ENCODE measurements at places on chromosomes 11 and 22.

DNA sequence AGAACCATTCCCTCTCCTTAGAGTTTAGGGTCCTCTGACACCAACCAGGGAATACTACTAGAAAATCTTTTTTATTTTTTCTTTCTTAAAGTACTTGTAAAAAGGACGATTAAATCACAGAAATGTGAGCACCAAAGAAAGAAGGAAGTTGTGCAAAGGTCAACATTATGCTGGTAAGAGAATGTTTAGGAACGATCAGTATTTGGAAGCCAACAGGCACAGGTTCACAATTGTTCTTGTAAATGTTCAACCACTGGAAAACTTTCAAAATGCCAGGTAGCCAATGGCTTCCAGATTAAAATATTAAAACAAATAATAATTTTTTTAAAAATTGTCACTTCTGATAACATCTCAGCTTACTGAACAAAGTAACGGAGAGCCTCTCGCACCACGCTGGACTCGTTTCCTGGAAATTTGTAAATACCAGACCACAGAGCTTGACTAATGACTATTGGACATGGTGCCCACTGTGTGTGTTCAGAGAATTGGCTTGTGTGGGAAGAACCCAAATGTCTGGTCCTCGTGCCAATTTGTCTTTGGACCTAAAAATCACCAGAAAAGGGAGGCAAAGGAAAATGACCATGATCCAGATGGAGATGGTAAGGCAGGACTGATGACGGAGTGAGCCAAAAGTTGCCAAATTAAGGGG lies 20.8 kb downstream of the COMMD9 start:
- no peak for DNase-seq

GRCh38 chr11:70908223-70908622 lies 344.2 kb downstream of the SHANK2 start:
- DNase-seq = no peak

- no peak for DNase-seq
These were observed 67.9 kb upstream of the GRAMD1B start for GRCh38 chr11:123362186-123362585.

DNA sequence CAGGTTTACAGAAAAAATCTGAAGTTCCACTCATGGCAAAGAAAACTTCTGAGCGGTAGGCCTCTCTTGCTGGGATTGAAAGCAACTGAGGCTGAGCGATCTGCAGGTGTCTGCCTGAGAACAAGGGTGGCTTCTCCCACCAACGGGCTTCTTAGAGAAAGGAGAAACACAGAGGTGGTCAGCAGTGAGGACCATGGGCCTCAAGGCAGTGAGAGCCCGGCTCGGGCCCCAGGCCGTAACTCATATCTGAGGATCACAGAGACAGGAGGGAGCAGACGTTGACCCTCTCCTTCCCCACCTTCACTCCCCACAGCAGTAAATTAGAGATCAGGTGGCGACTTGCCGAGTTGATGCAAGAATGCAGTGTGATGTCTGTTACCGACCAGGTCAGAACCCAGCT lies 50.9 kb upstream of the RTL6 start:
- no peak for DNase-seq

DNA sequence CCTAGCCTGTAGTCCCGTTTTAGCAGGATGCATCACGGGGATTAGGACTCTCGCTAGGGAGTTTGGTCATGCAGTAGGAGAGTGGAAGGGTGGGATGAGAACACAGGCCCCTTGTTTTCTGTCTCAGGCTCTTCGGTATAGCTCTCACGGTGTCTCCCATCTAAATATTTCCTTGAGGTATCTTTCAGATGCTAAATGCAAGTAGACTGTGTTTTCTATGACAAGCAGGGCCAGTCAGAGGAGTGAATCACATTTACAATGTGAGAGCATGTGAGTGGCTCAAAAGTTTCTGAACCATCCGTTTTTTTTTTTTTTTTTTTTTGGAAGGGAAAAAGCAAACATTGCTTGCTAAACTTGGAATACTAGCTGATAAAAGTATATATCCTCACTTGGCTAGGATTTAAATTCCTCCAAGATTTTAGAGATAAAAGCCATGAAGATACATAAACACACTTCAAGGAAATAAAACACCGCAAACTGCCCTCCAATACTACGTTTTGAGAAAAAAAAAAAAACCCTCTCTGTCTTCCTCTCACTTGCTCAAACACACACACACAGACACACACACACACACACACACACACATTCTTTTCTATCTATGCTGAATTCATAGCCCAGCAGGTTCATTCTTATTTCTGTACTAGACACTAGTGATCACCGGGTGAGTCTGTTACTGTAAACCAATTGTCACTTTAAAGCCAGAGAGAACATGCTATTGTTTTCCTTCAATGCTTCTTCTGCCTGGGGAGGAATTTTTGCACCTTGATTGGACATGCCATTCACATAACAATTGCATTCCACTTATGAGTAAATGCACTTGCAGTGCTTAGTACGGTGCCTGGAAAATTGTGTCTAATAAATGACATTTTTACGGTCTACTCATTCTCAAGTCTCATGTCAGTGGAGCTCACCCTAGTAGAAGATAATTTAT lies 224.6 kb upstream of the CCDC90B start:
- DNase-seq = no peak

DNA sequence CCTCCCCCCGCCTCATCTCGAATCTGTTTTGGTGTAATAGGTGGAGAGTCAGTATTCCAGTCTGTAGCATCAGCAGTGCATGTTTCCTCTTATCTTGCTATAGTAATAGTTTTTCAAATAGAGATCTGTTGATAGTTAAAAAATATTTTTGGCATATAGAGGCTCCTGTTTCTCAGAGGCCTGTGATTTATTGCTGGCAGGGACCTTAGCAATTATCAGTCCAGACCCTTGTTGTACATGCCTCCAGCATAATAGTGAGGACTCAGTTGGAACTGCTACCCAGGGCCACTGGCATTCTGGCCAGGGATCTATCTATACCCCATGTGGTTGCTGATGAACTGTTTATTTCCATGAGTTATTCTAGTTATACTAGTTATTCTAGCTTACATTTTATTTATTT lies 52.6 kb downstream of the SPECC1L start:
- DNase-seq = no peak

- DNase-seq = no peak
These were observed 108.4 kb upstream of the IGLL5 start for GRCh38 chr22:22779213-22779612.

- no peak for DNase-seq
These were observed 529.6 kb upstream of the LRRC4C start for GRCh38 chr11:41988951-41989572.

DNA sequence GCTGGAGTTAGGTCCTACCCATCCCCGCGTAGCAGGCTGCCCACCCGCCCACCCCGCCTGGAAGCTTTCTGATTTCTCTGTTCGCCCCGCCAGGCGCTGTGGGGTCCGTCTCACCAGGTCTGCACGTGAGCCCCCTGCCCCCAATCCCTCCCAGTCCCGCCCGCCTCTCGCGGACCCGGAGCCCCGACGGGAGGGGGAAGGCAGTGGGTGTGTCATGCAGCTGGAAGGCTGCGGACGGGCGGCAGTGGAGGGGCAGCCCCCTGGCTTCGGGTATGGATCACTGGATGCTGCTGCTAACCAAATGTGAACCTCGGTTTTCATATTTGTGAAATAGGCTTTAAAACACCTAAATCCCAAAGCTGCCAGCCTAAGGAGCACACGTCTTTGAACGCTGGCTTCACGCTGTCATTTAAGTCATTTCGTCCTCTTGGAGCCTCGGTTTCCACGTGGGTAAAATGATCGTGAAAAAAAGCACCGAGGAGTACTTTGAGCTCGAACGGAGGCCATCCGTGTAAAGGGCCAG lies 568 bp upstream of the BIK start:
- DNase-seq = no peak

DNA sequence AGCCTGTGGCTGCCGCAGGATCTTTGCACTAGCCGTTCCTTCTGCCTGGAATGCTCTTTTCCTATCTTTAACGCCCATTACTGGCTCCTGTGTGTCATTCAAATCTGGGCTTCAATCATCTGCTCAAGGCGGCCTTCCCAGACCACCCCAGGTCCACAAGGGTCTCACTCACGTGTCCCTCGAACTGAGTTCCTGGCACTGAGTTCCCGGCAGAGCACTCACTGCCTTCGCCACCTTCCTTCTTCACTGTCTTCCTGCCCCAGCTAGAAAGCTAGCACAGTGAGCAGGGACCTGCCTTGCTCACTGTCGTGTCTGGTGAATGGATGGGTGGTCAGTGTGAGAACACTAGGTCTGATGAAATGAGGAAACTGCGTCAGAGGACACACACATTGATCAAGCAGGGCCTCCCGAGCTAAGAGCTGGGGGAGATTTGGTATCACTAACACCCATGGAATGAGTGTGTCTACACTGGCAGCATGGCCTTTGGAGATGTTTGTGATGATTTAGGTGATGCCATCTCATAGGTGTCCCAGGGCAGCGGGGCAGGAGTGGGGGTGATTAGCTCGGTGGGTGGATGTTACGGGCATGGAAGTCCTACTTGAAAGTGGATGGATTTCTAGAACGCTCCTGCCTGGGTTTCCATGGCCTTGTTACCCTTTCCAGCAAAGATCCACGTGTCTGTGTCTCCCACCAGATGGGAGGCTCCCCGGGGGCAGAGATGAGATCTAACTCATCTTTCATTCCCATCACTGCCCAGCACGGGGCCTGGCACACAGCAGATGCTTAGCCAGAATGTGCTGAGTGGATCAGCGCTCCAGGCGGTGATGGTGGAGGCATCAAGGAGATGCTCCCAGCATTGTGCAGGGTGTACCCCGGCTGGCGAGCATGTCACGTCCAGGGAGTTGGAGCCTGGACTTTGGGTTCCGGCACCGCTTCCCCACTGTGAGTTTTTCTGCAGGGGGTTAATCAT lies 64.5 kb downstream of the SHISAL1 start:
- no peak for DNase-seq

DNA sequence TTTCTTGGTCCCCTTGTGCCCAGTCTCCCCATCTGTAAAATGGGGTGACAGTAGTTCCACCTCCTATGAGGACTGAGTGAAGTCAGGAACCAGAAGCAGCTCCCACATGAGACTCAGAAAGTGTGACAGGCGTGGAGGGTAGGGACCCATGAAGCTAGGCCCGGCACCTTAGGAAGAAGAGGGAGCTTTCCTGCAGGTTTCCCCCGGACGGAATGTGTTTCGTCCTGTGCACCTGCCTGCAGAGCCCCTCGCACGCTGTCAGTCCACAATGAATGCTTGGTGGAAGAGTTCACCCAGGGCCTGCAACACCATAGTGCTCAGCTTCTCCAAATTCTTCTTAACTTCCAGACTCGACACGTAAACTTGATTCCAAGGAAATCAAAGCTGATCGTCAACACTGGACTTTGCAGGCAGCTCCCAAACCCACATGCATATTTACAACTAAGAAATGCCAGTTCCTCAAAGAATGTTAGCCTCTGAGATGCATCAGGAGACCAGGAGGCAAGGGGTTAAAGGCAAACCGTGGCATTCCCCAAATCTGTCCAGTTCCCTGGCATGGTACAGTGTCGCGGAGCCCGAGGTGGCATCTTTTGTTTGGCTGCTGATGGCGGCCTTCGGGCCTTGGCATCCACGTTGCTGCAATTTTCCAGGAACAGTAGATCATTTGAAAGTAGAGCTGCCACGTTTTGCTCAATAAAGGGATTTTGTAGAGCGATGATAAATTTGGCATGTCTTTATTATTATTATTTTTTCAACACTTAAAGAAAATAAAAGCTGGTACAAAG lies 15.4 kb downstream of the LRP5 start:
- no peak for DNase-seq

DNA sequence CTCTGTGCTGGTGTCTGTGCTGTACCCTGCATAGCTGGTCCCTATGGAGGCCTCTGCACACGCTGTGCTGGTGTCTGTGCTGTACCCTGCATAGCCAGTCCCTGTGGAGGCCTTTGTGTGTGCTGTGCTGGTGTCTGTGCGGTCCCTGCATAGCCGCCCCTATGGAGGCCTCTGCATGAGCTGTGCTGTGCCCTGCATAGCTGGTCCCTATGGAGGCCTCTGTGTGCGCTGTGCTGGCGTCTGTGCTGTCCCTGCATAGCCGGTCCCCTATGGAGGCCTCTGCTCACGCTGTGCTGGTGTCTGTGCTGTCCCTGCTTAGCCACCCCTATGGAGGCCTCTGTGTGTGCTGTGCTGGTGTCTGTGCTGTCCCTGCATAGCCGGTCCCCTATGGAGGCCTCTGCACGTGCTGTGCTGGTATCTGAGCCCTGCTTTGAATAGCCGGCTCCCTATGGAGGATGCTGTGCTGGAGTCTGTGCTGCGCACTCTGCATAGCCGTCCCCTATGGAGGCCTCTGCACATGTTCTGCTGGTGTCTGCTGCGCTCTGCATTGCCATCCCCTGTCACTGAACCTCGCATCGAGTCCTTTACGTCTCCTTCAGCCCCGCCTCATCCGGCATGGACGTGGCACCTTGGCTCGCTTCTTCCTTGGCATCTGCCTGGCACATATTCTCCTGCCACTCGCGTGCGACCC lies 6.2 kb downstream of the NADSYN1 start:
- DNase-seq = no peak

GRCh38 chr11:130775306-130776060 lies 140.8 kb downstream of the SNX19 start:
- DNase-seq = no peak

- DNase-seq = no peak
These were observed 1.4 kb downstream of the TSPAN4 start for GRCh38 chr11:843818-844692.

GRCh38 chr11:113643701-113644100 lies 62.4 kb downstream of the TMPRSS5 start:
- no peak for DNase-seq

GRCh38 chr11:70034740-70035365 lies 43.3 kb upstream of the ANO1 start:
- DNase-seq = no peak

GRCh38 chr11:135037828-135038227 lies 625.8 kb upstream of the B3GAT1 start:
- DNase-seq = no peak

GRCh38 chr11:64249563-64250414 lies 1.5 kb upstream of the PLCB3 start:
- DNase-seq = no peak

DNA sequence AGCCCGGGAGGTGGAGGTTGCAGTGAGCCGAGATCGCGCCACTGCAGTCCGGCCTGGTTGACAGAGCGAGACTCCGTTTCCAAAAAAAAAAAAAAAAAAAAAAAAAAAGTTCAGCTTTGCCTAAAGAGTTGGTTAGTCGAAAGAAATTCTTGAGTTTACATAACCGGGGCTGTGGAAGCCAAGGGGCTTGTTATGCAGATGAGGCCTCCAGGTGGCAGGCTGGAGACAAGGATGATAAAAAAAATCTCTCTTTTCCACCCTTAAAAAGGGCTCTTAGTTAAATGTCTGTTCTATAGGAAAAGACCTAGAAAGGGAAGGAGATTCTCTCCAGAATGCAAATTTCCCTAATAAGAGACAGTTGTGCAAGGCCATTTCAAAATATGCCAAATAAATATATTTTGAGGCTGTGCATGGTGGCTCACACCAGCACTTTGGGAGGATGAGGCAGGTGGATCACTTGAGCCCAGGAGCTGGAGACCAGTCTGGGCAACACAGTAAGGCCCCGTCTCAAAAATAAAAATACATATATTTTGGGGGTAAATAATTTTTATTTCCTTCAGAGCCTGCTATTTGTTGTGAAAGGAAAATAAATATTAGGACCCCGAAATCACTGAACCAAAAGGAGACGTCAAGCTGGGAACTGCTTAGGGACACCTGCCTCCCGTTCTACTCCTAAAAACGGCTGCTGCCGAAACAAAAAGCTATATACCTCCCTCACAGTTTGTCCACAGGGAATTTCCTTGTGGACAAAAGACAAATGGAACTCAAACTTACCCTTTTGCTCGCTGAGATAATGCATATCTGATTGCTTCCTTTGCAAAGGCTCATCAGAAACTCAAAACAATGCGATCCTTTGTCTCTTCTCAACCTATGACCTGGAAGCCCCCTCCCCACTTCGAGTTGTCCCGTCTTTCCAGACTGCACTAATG lies 2.4 kb upstream of the IFITM2 start:
- DNase-seq = no peak
